ENCODE measurements at places on chromosomes 11 and 22.

GRCh38 chr22:43570531-43571165 is 158.8 kb downstream of the MPPED1 start:
- no peak for DNase-seq

DNA sequence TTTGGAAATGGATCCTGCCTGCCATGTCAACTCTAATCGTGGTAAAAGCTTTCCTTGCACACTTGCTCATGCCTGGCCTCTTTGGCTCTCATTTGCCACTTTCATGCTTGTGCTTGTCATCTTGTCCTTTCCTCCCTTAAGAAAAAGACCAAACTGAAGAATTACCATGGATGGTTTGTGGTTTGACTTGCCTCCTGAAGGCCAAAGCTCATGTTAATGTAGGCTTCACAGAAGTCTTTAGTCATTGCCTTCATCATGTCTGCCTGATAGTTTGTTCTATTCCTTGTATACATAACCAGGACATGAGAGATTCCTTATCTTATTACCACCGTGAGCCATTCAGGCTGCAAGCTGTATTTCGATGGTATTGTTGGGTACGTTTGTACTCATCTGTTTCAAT is 17.3 kb downstream of the TEAD1 start:
- DNase-seq: no peak

- DNase-seq: no peak
These were observed 11.5 kb upstream of the MUC15 start for GRCh38 chr11:26583550-26583949.

- peak; percentile 27 for DNase-seq
These were observed 540 bp downstream of the MS4A14 start for GRCh38 chr11:60396799-60397198.

DNA sequence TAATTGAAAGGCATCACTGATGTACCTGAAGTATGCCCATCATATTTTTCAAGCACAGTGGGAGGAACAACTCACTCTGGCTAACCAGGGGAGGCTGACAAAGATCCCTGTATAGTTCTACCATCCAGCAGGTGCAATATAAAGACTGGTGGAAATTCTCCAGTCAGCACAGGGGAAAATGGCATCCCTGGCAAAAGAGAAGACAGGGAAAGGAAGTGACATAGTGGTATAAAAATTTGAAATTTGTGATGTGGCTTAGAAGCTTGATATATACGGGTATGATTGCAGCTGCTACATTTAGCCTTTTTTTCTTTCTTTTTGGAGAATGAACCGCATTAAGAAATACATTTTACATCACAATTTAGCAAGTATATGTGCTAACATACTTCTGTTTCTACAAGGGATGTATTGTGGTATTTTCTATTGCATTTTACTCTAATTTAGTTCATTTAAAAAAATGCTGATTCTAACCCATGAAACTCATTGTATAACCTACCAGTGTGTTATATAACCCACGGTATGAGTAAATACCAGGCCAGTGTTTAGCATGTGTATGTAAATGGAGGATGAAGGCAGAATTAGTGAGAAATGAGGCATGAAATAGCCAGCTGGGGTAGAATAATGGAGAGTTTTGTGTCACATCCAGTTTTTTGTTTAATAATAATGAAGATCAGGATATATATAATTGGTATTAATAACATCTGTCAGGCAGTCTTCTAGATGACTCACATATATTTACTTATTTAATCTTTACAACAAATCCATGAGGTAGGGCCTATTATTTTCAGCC is 186.1 kb downstream of the ARHGAP42 start:
- no peak for DNase-seq
